ENCODE measurements at places on chromosomes 3 and 15. TPM values are rescaled to one million over a fixed set of nuclear protein-coding genes. Genes with fewer than 3 reads are reported as not detected.

Gene MAP3K13
- total RNA-seq, result 18.4 TPM

Gene C3orf85
- not detected for total RNA-seq

Gene MESP2
- not detected for total RNA-seq

DNA sequence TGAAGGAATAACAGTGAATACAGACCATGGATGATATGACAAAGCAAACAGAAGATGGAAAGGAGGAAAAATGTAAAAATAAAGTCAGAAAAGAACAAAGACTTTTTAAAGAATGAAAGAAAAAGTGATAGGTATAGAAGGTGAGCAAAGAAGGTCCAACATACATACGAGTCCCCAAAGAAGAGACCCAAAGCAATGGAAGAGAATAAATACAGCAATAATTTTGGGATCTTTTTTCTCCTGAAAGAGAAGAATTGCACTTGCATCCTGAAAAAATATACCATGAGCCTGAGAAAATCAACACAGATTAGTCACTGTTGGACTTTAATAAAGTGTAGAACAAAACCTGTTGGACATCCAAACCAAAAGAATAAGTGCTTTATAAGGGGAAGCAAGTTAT, 85.3 kb upstream of the SLC6A1 start:
- no peak for DNase-seq

DNA sequence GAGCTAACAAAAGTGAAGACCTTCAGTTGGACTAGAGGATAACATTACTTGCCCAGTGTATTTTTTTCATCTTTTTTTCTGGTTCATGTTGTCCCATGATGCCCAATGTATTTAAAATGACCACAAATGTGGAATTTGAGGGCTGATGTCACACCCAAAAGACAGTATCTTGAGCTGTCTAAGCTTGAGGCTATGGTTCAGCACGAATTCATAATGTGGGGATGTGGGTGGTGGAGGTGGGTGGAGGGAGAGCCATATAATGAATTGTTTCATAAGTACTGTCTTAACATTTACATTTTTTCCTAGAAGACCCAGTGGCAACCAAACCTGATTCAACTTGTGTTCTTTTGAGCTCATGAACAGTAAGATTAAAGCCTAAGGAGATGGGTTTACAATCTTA, 37.5 kb downstream of the CHAC1 start:
- DNase-seq, result no peak

DNA sequence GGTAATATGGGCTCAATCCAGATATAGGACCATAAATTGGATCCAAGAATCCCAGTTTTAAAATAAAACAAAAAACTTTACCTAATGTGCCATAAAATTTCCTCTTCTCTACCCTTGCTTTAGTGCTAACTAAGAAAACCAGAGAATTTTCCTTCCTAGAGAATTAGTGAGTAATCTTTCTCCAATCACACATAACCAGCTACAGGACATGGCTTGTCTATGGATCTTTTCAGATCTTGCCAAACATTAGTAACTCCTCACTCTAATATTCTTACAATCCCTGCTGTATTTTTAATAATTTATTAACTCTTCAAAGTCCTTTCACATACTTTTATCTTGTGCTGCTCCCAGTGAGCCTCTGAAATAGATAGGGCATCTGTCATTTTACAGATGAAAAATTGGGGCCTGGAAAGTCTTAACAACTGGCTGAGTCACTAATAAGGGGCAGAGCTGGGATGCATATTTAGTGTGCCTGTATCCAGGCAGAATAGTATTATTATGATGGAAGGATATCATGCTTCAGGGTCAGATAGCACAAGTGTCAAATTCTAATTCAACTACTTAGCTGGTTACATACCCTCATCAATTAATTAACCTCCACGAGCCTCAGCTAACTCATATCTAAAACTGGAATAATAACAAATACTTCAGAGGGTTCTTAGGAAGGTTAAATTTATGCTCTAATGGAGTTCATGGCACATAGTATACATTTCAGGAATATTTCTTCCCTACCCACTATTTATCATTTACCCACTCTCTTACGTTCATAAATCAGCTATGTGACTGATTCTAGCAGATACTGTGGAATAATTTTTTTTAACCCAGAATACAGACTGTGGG, 5.6 kb downstream of the ZBED2 start:
- no peak for DNase-seq

DNA sequence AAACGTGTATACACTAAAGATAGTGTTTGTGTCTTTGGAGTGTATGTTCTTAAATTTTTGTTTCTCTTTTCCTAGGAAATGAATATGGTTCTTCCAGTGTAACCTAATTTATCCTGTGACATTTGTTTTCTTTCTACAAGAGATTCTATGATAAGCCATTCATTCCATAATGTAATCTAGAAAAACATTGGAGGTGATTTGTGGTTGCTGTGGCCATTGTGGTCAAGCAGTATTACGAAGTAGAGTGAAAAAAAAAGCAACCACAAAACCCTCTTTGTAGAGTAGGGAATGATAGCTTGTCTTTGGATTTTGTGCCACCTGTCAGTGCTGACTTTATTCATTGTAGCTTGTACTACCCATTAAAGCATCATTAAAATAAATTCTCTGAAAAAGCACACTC, 1209.6 kb downstream of the ZPLD1 start:
- no peak for DNase-seq

DNA sequence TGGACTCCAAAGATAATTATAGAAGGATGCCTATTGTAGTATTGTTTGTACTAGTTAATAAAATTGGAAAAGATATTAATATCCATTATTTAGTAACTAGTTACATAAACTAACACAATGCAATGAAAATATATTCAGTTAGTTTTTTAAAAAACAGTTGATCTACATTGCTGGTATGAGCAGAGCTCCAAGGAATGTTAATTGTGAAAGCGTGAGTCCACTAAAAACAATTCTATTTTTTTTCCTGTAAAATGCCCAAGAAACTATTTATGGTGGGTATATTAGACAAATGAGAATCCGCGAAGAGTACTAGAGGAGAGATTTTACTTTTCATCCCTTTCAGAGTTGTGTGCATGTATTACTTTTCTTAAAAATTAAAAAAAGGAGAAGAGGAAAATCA, 104.3 kb downstream of the MCTP2 start:
- no peak for DNase-seq

Data from SJSA1 (cell line).